ENCODE measurements at places on chromosomes 1 and 21.

DNA sequence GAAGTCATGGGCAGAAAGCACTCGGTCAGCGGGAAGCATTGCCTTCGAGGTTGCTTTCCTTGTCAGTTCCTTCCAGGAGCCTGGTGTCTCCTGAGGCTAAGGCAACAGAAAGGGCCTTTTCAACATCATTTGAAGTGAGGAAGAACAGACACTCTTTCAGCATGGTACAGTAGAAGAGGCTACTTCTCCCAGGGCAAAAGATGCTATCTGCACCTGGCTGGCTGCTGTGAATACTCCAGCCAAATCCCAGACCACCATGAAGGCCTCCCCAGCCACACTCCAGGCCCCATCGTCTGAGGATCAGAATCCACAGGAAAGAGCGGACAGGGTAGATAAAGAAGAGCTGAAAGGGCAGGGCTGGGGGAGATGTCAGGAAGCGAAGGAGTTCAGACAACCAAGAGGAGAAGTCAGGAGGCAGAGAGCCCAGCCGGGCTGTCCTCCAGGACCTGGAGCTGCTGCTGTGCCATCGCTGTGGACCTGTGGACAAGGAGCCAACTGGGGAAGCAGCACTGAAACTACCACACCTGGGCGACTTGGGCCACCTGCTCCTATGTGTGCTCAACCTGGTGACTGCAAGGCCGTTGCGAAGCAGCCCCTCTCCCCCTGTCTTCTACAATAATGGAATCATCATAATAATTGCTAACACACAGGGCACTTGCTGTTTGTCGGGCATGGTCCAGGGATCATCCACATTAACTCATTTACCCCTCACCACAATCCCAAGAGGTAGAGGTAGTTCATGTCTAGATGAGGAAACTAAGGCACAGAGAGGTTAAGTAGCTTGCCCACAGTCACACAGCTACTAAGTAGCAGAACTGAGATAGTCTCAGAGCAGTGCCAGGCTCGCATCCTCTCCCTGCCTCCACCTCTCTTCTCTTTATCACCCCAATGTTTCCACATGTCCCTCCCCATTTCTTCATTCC, 88.0 kb upstream of the ZBTB40 start:
- no peaks in the 10 kb centered on the region for H3K36me3 ChIP-seq
- DNase-seq = no peak
- peaks cover 5% of the 10 kb centered on the region for H3K27me3 ChIP-seq
- H3K4me3 ChIP-seq = no peak overlapping the region
- no peak overlapping the region for H3K27ac ChIP-seq

GRCh38 chr1:20719261-20719660, 1.5 kb upstream of the KIF17 start:
- peak; percentile 30 for DNase-seq
- no peak overlapping the region for H3K4me3 ChIP-seq
- H3K27ac ChIP-seq = no peak overlapping the region

- no peak for DNase-seq
- H3K27me3 ChIP-seq = no peaks in the 10 kb centered on the region
- H3K36me3 ChIP-seq = peaks cover 47% of the 10 kb centered on the region
- H3K4me1 ChIP-seq = peaks cover 37% of the 10 kb centered on the region
- H3K27ac ChIP-seq = peak overlapping the region; percentile 25
- no peak overlapping the region for H3K4me3 ChIP-seq
These were observed 162.5 kb upstream of the SGIP1 start for GRCh38 chr1:66371233-66372005.

DNA sequence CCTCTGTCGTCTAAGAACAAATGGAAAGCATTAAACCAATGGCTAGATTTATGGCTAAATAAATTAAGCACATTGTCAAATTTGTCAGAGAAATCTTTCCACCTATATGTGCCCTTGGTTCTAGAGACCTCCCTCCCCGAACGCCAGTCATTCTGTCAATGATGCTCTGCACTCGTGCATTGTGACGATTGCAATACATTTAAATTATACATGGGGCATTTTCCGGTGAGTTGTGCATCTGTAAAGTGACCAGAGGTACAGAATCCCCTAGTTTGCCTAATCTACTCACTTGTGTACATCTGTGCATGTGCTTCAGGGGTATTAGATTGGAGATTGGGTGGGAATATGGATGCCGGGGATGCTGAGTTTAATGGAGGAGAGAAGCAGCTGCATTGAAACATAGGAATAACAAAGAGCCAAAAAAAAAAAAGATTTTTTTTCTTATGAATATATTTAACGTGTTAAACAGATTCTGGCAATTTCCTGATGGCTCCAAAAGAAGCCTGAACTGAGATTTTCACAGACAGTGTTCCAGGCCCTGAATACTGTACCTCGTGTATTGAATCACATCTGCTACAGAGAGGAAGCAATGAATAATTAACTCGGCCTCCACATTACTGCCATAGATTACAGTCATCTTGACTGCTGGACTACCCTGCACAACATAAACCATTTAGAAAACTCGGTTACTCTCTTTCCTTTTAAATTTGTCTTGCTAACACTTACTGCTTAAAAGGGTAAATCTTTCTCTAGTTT, 149.0 kb upstream of the C1orf87 start:
- H3K36me3 ChIP-seq = no peaks in the 10 kb centered on the region
- no peaks in the 10 kb centered on the region for H3K27me3 ChIP-seq
- no peaks in the 10 kb centered on the region for H3K4me1 ChIP-seq
- no peak for DNase-seq
- H3K27ac ChIP-seq = no peak overlapping the region
- H3K4me3 ChIP-seq = no peak overlapping the region

DNA sequence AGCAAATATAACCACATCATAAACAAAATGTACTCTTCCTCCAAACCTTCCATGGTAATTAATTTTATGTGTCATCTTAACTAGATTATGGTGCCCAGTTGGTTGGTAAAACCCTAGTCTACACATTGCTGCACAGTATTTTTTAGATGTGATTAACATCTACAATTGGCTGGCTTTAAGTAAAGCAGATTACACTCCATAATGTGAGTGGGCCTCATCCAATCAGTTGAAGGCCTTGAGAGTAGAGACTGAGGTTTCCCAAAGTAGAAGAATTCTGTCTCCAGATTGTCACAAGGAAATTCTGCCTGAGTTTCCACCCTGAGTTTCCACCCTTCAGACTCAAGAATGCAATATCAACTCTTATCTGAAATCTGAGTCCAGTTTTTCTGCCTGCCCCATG, 128.4 kb upstream of the USP25 start:
- DNase-seq = no peak
- H3K36me3 ChIP-seq = no peaks in the 10 kb centered on the region
- no peaks in the 10 kb centered on the region for H3K4me1 ChIP-seq
- H3K27ac ChIP-seq = no peak overlapping the region
- H3K4me3 ChIP-seq = no peak overlapping the region

- no peaks in the 10 kb centered on the region for H3K36me3 ChIP-seq
- peaks cover 7% of the 10 kb centered on the region for H3K4me1 ChIP-seq
- H3K4me3 ChIP-seq = no peak overlapping the region
- H3K27ac ChIP-seq = no peak overlapping the region
These were observed 1.8 kb downstream of the C1orf53 start for GRCh38 chr1:197904126-197904787.

- no peaks in the 10 kb centered on the region for H3K27me3 ChIP-seq
- H3K4me3 ChIP-seq = no peak overlapping the region
- H3K36me3 ChIP-seq = no peaks in the 10 kb centered on the region
- no peaks in the 10 kb centered on the region for H3K4me1 ChIP-seq
These were observed 7.3 kb upstream of the SLC35D1 start for GRCh38 chr1:67061266-67061665.

GRCh38 chr1:161207173-161207572, 5.0 kb downstream of the NDUFS2 start:
- no peak for DNase-seq
- peaks cover 36% of the 10 kb centered on the region for H3K4me1 ChIP-seq
- no peaks in the 10 kb centered on the region for H3K27me3 ChIP-seq
- peaks cover 86% of the 10 kb centered on the region for H3K36me3 ChIP-seq
- H3K27ac ChIP-seq = peak overlapping the region; percentile 78
- peak overlapping the region; percentile 11 for H3K4me3 ChIP-seq

DNA sequence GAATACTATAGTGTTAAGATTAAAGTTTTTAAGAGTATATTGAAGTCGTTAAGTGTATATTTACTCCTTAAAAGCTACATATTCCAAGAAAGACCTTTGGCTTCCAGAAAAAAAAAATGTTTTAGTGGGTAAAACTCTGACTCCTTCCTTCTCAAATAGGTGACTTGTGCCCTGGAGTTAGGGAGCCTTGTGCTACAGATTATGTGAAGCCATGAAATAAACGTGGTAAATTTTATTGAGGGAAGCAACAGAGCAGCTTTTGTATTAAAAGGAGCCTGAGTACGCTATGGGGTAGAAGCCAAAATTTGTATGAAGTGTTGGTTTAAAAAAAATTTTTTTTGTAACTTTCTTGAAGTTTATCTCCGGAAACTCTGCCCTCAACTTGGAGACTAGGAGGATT, 994 bp downstream of the RO60 start:
- no peak for DNase-seq
- H3K4me1 ChIP-seq = peaks cover 23% of the 10 kb centered on the region
- H3K27ac ChIP-seq = peak overlapping the region; percentile 94
- H3K27me3 ChIP-seq = no peaks in the 10 kb centered on the region
- peak overlapping the region; percentile 91 for H3K4me3 ChIP-seq

DNA sequence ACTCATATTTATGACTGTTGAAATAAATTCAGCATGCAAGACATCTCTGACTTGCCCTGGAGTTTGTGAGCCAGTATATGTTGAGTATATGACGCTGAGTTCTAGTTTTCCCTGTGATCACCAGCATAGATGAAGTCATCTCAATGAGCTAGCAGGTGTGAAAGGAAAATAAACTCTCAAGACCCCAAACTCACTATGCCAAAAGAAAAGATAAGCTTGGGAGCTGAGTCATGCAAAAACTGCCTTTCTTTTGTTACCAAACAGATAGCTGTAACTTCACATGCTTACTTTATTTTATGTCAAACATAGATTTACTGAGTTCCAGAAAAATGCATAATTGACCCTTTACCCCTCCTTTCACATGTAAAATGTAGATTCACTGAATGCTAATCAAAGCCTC, 52.9 kb downstream of the SERBP1 start:
- no peaks in the 10 kb centered on the region for H3K36me3 ChIP-seq
- no peak for DNase-seq
- H3K4me1 ChIP-seq = no peaks in the 10 kb centered on the region
- no peaks in the 10 kb centered on the region for H3K27me3 ChIP-seq
- no peak overlapping the region for H3K27ac ChIP-seq

DNA sequence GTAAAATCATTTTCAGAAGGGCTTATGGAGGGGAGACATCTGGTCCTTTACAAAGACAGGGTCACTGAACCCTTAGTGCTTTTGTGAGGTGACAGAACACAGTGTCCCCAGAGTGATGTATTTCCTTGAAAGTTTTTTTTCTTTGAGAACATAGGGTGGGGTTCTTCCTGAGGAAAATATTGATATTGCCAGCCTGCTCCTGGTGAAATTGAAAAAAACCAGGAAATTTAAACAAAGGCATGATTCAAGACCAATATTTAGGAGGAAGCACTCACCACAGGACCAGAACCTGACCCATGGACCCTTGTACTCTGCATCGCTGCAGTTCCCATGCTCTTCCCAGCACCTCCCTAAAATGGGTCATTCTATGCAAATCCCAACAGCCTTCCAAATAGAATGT, 63.7 kb downstream of the ST6GALNAC3 start:
- peaks cover 5% of the 10 kb centered on the region for H3K4me1 ChIP-seq
- no peaks in the 10 kb centered on the region for H3K27me3 ChIP-seq
- peak overlapping the region; percentile 69 for H3K27ac ChIP-seq
- no peak overlapping the region for H3K4me3 ChIP-seq
- no peaks in the 10 kb centered on the region for H3K36me3 ChIP-seq

DNA sequence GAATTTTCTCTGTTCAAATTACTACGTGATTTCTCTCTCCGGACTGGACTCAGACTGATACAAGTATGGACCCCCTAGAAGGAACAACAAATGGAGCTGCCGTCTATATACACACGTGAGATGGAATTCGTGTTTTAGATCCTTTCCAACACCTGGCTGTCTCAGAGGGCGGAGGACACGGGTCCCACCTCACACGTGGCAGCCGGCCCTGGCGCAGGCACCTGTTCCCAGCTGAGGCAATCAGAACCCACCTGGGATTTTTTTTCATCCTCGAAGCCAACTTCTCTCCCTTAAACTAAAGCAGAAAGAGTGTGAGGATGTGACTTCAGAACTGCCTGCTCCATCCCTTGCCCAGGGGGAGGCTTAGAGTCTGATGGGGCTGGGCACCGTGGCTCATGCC, 34.1 kb upstream of the SCCPDH start:
- no peak for DNase-seq
- H3K4me1 ChIP-seq = peaks cover 4% of the 10 kb centered on the region
- no peak overlapping the region for H3K27ac ChIP-seq
- no peaks in the 10 kb centered on the region for H3K36me3 ChIP-seq

DNA sequence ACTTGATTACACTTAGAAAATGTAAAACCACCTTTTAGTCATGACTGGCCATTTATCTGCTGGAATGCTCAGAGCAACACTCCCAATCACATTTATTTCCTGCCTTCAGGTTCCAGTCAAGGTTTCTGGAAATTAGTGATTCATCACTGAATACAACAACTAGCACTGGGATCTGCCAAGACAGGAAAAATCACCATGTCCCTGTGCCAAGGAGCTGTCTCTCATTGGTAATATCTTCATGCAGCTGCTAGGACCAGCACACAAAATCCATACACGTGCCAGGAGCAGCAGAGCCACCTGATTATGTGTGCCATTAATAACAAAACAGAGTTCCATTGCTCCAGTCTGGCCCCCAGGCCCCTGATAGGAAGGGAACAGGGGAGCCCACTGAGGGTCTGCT, 194.6 kb downstream of the TNR start:
- no peak overlapping the region for H3K4me3 ChIP-seq
- H3K4me1 ChIP-seq = no peaks in the 10 kb centered on the region
- no peak overlapping the region for H3K27ac ChIP-seq
- H3K27me3 ChIP-seq = no peaks in the 10 kb centered on the region

DNA sequence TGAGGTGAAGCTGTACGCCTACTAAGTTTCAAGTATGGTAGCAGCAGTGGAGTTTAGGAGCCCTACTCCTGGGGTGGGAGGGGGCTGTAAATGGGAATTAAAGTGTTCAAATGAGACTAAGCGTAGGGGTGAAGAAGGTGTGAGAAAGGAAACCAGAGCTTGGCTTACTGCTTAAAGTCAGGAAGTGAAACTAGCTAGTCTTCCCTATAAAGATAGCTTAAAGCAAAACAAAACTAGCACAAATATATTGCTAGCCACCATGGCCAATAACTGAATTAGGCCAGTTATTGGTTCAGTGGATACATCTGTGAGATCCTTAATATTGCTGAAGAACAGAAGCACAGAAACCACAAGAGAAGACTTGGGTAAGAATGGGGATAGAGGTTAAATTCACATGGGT, 492.2 kb upstream of the PKN2 start:
- no peaks in the 10 kb centered on the region for H3K4me1 ChIP-seq
- DNase-seq = no peak
- no peak overlapping the region for H3K27ac ChIP-seq
- no peak overlapping the region for H3K4me3 ChIP-seq

DNA sequence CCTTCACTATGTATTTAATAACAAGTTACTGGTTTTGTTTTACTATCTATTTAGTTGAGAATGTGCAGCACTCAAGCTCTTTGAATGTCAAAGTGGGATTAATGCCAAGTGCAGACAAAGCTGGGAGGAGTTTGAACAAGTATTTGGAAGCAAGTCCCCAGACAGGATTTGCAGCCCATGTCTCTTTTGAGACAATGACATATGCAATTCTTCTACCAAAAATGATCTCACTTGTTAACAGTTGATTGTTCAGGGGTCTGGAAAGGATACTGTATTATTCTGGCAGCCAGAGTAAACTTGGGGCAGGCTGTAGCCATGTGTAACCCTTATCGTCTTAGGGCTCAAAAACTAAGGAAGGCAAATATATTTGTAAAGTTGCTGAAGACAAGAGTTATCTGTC, 15.8 kb downstream of the COLGALT2 start:
- no peak overlapping the region for H3K27ac ChIP-seq
- no peak for DNase-seq
- no peaks in the 10 kb centered on the region for H3K27me3 ChIP-seq
- peaks cover 4% of the 10 kb centered on the region for H3K4me1 ChIP-seq
- no peak overlapping the region for H3K4me3 ChIP-seq

Measured in upper lobe of right lung (tissue), 1 donor.